ENCODE measurements at places on chromosomes 4 and X.
A peak's percentile ranks its signal among the peaks of the same experiment; 100 is the strongest.

- DNase-seq, result no peak
Observed at GRCh38 chr4:128863312-128864075, 54.0 kb downstream of the JADE1 start.

DNA sequence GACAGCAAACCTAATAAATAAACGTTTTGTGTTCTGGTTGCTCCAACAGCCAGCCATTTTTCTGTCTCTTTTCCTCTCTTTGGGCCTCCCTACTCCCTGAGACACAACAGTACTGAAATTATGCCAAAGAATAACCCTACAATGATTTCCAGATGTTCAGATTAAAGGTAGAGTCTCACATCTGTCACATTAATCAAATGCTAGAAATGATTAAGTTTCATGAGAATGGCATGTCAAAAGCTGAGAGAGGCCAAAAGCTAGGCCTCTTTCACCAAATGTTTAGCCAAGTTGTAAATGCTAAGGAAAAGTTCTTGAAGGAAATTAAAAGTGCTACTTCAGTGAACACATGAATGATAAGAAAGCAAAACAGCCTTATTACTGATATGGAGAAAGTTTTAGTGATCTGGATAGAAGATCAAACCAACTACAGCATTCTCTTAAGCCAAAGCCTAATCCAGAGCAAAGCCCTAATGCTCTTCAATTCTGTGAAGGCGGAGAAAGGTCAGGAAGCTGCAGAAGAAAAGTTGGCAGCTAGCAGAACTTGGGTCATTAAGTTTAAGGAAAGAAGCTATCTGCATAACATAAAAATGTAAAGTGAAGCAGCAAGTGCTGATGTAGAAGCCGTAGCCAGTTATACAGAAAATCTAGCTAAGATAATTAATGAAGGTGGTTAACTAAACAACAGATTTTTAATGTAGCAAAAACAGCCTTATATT lies 182.1 kb upstream of the NUDT6 start:
- DNase-seq, result no peak

DNA sequence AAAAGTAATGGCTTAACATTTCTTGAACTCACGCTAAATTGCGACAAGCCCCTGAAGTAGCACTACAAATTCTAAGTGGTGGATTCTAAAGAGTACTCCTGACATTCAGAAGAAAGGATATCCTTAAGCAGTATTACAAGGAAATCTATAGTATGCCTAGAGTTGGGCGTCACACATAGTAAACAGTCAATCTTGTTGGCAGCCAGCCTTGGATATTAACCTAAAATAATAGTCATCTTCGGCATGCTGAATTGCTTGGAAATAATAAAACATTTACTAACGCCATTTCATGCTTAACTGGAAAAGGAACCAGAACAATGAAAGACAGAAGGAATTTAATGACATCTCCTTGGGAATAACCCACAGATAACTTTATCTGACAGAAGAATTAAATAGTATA lies 18.6 kb downstream of the ATP8A1 start:
- DNase-seq, result no peak

GRCh38 chrX:65035446-65035770 lies 59.2 kb upstream of the ZC4H2 start:
- no peak for DNase-seq

GRCh38 chr4:42995343-42995944 lies 102.9 kb downstream of the GRXCR1 start:
- no peak for DNase-seq

- DNase-seq, result no peak
Observed at GRCh38 chr4:41656572-41657520, 91.7 kb downstream of the PHOX2B start.

DNA sequence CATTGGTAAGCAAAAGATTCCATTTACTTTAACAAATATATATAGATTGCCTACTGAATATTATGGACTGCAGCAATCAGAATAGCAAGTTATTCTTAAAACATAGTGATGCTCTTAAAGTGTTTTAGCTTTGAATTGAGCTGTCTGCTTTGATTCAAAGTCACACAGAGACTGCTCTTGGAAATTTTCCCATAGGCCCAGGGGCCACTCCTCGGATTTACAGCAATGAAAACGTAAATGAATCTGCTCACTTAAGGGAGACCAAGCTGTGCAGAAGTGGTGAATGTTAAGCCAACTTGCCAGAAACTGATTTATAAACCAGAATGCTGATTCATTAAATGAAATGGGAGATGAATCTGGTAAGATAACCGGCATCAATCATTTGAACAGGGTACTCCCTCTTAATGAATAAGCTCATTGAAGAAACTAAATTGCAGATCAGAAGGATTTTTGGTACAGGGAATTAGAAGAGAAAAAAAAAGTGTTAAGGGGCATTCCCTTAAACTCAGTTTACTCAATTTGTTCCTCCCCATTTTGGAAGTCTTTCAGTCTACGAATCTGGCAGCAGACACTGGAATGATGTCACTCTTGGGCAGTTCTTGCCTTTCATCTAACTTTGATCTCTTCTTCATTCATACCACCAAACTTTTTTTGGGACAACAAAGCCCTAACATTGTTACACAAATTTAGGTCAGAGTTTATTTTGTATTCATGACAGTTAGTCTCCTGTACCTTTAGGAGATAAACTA lies 363.3 kb upstream of the MAGEB2 start:
- DNase-seq, result no peak

DNA sequence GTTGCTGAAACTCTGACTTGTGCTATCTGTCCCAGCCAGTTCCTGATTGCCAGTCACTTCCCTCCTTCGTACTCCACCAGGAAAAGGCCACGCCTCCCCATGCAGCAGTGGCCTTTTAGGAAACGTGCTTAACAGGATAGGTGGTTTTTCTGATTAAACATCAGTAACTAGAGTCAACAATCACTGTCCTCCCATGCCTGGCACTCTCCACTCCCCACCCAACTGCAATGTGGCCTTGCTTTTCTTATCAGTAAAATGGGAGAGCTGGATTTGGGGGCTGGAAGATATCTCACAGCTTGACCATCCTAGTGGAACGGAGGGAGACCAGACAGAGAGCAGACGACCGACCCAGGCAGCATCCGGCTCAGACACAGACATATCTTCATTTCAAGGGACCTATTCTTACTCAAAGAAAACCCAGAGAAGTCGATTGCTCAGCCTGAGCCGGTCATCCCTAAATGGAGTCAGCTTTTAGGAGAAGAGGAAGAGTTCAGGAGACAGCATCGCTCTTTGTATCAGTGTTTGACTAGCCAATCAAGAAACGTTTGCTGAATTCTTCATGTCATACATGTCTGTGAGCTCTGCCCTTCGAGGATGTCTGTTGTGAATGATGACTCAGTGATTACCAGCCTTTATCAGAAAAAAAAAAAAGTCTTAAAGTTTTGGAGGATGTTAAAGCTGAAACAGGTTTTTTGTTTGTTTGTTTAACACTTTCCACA lies 12.7 kb upstream of the UBA6 start:
- no peak for DNase-seq

DNA sequence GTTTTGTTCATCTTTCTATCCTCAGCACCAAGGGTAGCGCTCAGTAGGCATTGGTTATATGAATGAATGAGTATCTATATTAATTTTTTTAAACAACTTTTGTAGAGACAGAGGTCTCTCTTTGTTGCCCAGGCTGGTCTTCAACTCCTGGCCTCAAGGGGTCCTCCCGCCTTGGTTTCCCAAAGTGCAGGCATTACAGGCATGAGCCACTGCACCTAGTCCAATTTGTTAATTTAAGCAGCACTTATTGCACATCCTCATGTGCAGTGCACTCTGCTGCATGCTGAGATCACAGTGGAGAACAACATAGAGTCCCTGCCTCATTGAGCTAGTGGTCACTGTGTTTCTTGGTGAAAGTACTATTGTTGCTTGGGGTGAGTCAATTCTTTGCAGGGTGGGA lies 94.4 kb downstream of the NHSL2 start:
- DNase-seq, result no peak

DNA sequence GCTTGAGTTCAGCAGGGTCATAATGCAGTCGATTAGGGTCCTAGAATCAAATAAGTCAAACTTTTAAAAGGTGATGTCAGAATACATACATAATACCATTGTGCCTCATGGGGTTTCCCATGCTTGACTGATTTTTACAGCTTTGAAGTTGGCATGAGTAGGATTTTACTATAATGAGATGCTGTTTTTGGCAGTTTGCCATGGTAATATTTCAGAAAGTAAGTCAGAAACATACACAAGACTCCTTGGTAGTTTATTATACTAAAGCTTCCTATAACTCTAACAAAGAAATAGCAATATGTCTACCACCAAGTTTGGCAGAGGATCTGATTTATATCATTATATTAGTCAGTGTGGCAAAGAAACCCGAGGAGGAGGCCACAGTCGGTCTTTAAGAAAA lies 45.2 kb downstream of the PHKA2 start:
- DNase-seq, result no peak

DNA sequence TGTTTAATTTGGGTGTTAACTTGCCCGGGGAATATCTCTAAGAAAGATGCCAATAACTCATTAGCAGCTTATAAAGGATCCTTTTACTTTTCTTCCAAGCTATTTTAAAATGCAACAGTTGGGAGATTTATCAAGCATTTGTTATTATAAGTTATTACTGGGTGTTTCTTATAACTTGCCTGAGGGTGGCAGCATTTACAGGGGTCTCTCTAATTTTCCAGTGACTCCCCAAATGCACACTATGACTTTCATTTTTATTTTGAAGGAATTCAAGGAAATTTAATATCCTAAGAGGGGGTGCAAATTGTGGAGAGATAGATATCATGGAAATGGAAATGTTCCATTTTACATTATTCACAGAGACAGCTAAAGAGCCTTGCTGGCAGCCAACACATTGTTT lies 138.0 kb downstream of the PDGFRA start:
- no peak for DNase-seq

DNA sequence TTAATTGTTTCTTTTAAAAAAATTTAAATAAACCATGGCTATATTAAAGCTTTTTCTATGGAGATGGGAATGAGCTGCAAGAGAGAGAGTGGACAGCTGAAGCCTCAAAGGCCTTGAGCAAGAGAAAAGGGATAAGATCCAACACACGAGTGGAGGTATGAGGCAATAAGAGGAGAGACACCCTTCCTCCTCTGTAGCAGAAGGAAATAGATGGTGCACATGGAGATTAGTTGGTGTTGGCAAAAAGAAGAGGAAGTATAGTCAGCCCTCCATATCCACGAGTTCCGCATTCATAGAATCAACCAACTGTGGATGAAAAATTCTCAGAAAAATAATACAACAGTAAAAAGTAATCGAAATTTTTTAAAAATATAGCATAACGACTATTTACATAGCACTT lies 3.2 kb downstream of the CXorf38 start:
- DNase-seq, result no peak

- no peak for DNase-seq
Observed at GRCh38 chrX:154380153-154380552, 1.1 kb downstream of the EMD start.

- DNase-seq, result no peak
Observed at GRCh38 chr4:48093991-48094416, 40.0 kb downstream of the TXK start.

GRCh38 chr4:38188631-38189101 lies 228.5 kb downstream of the PTTG2 start:
- DNase-seq, result no peak

GRCh38 chr4:156778606-156779005 lies 193.0 kb downstream of the PDGFC start:
- no peak for DNase-seq

DNA sequence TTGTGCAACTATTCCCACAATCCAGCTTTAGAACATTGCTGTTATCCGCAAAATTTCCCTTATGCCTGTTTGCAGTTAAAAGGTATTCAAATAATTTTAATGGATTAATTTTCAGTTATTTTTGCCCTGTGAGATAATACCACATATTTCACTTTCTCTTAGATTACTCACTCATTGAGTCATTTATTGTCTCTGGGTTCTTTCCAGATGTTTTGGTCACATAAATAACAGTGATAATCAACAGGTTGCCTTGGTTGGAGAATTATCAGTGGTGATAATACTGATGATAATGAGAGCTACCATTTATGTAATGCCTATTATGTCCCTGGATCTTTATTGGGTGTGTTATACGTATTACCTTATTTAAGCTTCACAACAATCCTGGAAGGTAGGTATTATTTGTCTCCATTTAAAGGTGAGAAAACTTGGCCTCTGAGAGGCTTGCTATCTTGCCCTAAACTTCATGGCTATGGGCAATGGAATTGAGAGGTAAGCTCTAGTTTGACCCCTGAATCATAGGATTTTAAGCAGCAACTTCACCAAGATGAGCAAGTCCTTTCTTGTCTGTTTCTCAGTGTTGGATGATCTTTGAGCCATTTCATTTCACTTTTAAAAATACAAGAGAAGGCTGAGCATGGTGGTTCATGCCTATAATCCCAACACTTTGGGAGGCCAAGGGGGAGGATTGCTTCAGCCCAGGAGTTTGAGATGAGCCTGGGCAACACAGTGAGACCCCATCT lies 87.4 kb downstream of the KIT start:
- DNase-seq, result no peak

- DNase-seq, result no peak
Observed at GRCh38 chr4:89788206-89789072, 48.5 kb downstream of the SNCA start.

GRCh38 chr4:11428899-11429698 lies 405 bp upstream of the HS3ST1 start:
- peak; percentile 33 for DNase-seq

DNA sequence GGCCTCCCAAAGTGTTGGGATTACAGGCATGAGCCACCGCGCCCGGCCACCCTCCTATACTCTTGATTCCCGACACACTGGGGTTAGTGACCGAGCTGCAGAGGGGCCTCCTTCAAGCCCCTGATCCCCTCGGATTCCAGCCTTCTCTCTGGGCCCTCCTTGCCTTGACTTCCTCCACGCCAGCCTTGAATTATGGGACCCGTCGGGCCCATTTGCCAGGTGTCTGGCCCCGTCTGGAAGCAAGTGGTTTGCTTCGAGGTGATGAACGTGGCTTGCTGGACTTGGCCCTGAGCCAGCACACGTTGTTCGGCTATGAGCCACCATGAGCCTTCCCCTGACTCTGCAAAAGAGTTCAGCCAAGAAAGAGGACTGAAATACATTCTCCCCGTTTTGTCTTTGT lies 37.4 kb upstream of the GRPEL1 start:
- DNase-seq, result no peak

- no peak for DNase-seq
Observed at GRCh38 chrX:113747274-113747973, 836.5 kb upstream of the HTR2C start.

GRCh38 chrX:71911731-71912050 lies 1.0 kb downstream of the NHSL2 start:
- no peak for DNase-seq

DNA sequence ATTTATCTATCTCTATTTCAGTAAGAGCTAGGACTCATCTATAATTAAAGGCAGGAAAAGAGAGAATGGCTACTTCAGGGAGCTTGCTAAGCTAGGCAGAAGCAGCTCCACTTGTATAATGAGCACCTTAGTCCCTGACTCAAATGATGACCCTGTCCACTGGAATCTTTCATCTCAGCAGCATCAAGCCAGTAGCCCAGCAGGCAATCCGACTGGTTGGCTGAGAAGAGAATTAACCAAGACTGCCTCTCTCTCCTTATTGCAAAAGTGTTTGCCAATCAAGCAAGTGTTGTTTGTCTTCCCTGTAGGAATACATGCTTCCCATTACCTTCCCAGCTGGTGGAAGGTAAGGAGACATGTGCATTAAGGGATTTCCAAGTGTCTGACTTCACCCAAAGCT lies 3.9 kb upstream of the SPOCK3 start:
- no peak for DNase-seq
